Breast epithelium (tissue), 4 donors: ENCODE measurements at places on chromosomes 3 and 15. TPM values are rescaled to one million over a fixed set of nuclear protein-coding genes. Genes with fewer than 3 reads are reported as not detected.

DNA sequence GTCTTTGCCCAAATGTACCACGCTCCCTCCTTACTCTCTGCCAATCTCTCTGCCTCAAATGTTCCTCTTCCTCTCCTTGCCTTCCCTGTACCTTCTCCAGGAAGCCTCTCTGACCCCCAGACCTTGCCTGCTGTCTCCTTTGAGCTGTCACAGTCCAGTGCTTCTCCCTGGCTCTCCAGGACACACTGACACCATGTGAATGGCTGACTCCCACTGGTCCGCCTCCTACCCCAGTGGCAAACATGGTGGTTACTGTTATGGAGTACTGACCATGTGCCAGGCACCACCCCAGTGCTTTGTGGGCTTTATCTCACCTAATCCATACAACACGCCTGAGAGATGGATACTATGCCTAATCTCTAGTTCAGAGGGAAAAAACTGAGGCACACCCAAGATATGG, 141.9 kb downstream of the TPRA1 start:
- H3K36me3 ChIP-seq: no peaks in the 10 kb centered on the region
- H3K27ac ChIP-seq: no peak overlapping the region
- H3K4me1 ChIP-seq: no peaks in the 10 kb centered on the region
- no peaks in the 10 kb centered on the region for H3K27me3 ChIP-seq
- H3K4me3 ChIP-seq: no peak overlapping the region

DNA sequence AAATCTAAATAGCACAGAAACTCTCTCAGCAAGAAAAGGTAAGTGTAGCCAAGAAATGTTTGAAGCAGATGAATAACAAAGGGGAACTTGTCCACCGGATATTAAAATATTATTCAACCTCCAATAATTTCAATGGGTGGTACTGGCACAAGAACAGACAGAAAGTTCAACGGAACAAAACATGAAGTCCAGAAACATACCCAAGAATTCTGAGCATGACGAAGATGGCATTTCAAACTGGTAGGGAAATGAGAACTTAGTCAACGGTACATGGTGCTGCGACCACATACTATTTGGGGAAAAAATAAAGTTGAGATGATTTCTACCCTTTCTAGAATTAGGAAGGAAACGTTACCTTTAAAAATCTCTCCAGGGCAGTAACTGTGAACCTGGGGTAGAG, 5.5 kb downstream of the CHSY1 start:
- H3K36me3 ChIP-seq: no peaks in the 10 kb centered on the region
- H3K4me3 ChIP-seq: peak overlapping the region; percentile 3
- peak overlapping the region; percentile 76 for H3K27ac ChIP-seq
- no peak for DNase-seq

DNA sequence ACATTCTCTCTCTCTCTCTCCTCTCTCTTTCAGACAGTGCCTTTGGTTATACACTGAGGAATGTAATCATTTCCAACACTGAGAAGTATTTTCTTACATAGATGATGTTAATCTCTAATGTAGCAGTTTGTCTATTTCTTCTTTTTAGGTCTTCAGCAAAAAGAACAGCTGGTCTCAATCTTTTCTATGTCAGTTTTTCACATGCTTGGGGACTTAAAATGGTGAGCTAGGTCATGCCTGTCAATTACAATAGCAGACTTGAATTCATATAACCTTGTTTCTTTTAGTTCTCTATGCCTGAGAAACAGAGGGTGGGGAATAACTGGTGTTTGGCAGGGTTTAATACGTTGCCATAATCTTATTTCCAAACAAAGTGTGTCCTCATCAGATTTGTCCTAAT, 786.2 kb downstream of the SQOR start:
- H3K36me3 ChIP-seq: no peaks in the 10 kb centered on the region
- H3K27me3 ChIP-seq: no peaks in the 10 kb centered on the region
- H3K4me1 ChIP-seq: no peaks in the 10 kb centered on the region
- no peak for DNase-seq
- no peak overlapping the region for H3K4me3 ChIP-seq

GRCh38 chr3:150106740-150107428, 136.2 kb upstream of the PFN2 start:
- H3K4me3 ChIP-seq: no peak overlapping the region
- no peaks in the 10 kb centered on the region for H3K4me1 ChIP-seq
- H3K27ac ChIP-seq: no peak overlapping the region

GRCh38 chr15:33535135-33535534, 224.4 kb downstream of the RYR3 start:
- H3K27me3 ChIP-seq: no peaks in the 10 kb centered on the region
- no peak for DNase-seq
- no peak overlapping the region for H3K4me3 ChIP-seq
- H3K4me1 ChIP-seq: no peaks in the 10 kb centered on the region

DNA sequence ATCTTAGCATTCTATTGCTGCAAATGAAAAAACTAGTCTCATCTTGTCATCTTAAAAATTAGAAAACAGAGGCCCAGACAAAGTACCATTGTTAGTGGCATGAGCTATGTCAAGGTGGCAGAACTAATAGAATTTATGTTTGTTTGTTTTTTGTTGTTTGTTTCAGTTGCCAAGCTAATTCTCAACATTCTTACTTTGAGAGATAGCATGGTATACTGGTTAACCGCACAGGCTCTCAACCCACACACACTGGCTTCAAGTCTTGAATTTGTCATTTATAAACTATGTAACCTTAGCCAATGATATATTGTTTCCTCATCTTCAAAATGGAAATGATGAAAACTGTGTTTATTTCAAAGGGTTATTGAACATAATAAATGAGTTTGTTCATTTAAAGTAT, 367.6 kb upstream of the PLSCR5 start:
- no peak overlapping the region for H3K4me3 ChIP-seq
- no peak for DNase-seq
- H3K27ac ChIP-seq: no peak overlapping the region
- H3K36me3 ChIP-seq: no peaks in the 10 kb centered on the region

The SERPINI2 gene
- 1.6 TPM for total RNA-seq

The GRIP2 gene
- 0.16 TPM for total RNA-seq

The SATB1 gene
- total RNA-seq: 51.1 TPM
